Eye (tissue), 1 donor: ENCODE measurements at places on chromosomes 2 and 18.
A peak's percentile ranks its signal among the peaks of the same experiment; 100 is the strongest.

DNA sequence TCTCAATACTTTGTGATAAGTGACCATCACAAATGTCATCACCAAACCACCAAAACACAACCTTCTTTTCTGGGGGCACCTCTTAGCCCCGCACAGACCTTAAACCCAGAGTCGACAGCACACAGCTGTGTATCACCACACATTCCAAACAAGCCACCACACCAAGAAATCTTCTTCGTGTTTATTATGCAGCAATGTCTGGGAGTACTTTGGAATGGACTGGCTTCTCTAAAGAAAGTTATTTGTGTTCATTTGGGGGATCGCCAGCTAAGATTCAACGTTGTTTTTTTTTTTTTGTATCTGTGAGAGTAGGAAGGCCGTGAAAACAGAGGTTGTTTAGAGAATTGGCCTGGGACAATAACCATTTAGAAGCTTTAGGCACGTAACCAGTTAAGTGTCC, 1.1 kb upstream of the MTA3 start:
- no peak for DNase-seq

GRCh38 chr2:133498662-133499585, 69.3 kb downstream of the NCKAP5 start:
- DNase-seq, result no peak

- DNase-seq, result no peak
Observed at GRCh38 chr2:241130316-241130715, 19.0 kb downstream of the PASK start.

DNA sequence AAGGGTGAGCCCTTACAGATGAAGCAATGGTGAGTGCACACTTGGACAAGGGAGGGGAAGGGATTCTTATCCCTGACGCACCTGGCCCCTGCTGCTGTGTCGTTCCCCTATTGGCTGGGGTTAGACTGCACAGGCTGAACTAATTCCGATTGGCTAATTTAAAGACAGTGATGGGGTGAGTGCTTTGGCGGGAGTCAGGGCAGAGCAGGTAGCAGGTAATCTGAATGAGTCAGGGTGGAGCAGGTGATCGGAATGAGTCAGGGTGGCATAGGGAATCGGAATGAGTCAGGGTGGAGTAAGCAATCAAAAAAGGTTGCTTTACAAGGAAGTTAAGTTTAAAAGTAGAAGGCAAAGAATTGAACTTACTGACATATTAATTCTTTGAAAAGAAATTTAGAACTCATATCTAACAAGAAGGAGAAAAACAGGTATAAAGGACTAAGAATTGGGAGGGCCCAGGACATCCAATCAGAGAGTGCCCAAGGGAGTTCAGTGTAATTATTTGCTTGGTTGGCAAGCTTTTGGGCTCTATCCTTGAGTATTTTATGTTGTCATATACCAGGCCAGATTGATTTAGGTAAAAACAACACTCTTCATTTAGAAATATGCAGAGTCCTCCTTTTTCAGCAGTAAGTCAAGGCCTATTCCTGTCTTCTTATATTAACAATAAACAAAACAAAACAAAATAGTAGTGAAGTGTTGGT, 52.3 kb upstream of the RALBP1 start:
- no peak for DNase-seq

- no peak for DNase-seq
Observed at GRCh38 chr18:64872710-64873458, 724.0 kb upstream of the LINC00305 start.

DNA sequence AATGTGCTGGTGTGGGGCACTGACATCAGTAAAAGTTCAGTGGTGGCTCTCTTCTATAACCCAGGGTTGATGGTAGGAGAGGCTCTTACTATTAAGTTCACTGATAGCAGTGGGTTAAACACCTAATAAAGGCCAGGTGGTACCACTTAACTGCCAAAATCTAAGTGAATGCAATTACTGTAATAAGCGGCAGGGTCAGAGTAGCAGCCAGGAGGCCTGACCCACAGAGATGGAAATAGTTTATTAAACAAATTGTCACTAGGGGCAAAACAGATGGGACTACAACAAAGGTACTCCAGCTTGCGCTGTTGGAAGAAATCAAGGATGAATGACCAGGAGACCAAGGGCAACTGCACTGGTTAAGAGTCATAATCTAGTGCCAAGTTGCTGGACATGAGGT, 26.6 kb downstream of the ZSWIM2 start:
- DNase-seq, result no peak

DNA sequence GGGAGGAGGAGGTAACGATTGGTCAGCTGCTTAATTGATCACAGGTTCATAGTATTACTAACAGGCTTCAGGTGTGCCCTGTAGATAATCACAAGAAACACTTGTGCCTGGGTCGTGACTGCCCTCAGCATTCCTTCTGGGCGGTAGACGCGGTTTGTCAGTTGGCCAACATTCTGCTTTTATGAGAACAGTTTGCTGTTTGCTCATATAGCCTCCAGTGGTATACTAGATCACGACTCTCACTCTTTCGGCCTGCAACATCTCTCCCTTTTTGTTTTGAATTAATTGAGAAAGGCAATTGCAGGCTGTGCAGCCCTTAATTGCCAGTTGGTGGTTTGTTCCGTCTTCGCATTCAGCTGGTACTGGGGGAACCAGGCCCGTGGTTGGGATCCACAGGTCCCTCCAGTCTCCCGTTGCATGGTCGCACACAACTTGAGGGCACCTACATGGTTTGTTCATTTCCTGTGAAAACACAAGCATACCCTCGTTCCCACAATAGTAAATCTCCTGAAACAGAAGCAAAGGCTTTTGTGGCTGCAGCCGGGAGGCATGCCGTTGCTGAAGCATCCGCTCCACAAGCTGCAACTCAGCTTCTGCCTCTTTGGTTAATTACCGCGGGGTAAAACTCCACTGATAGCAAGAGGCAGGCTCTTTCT, 30.3 kb upstream of the GPR17 start:
- no peak for DNase-seq

GRCh38 chr18:13239171-13239956, 20.8 kb downstream of the LDLRAD4 start:
- DNase-seq, result peak; percentile 60

- no peak for DNase-seq
Observed at GRCh38 chr2:95387358-95387757, 15.2 kb upstream of the FAHD2A start.

DNA sequence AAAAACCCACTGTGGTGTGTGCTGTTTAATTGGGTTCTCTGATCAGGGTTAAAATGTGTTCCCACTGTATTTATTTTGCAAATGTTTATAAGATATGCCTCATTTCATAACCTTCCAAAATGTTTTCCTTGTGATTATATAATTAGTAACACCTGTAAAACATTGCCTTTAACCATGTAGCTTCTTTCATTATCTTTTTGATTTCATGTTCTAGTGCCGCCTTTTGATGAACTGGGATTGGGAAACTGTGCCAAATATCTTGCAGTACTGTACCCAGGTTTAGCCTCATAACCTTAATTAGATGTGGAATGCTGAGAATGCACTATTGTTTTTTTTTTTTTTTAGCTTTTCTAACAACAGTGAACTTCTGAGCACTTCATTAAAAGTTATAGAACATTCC, 96.9 kb downstream of the TANC1 start:
- peak; percentile 55 for DNase-seq

GRCh38 chr2:72727356-72727755, 98.5 kb downstream of the EXOC6B start:
- no peak for DNase-seq
